ENCODE measurements at places on chromosomes 12 and 14. TPM values are rescaled to one million over a fixed set of nuclear protein-coding genes. Genes with fewer than 3 reads are reported as not detected.
A peak's percentile ranks its signal among the peaks of the same experiment; 100 is the strongest.

- DNase-seq = no peak
Observed at GRCh38 chr14:33120966-33121365, 182.3 kb downstream of the NPAS3 start.

GRCh38 chr14:99668307-99669295 lies 15.5 kb upstream of the CYP46A1 start:
- no peak for DNase-seq

Gene ASIC1
- 0.24 TPM for total RNA-seq

DNA sequence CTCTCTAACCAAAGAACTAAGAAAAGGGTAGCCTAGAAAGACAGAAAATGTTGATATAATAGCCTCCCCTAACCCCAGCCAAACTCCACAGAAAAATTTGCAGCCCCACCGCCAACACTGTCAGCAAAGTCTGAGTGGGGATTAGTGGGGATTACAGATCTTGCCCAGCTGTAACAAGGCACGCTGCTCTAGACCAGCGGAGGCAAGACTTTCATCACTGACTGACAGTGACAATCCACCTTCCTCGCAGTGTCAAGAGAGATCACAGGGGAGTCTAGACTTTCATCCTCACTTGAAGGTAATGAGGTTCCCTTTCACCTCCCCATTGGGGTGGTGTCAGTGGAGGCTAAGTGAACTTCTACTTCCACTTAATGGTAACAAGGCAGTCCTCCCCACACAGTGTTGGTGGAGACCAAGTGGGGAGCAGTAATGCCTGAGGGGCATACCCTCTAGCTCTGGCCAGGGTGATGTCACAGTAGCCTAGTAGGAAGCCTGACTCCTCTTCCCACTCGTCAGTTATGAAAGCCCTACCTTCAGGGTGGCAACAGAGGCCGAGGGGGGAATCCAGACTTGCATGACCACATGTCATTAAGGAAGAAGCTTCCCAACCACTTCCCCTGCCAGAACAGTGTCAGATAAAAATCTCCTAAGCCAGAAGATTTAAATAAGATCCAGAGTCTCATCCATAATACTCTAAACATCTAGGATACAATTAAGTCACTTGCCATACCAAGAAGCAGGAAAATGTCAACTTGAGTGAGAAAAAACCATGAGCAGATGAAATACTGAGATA lies 91.7 kb upstream of the RASSF8 start:
- peak; percentile 75 for DNase-seq

- no peak for DNase-seq
Observed at GRCh38 chr12:52601671-52602070, 408 bp upstream of the KRT72 start.

DNA sequence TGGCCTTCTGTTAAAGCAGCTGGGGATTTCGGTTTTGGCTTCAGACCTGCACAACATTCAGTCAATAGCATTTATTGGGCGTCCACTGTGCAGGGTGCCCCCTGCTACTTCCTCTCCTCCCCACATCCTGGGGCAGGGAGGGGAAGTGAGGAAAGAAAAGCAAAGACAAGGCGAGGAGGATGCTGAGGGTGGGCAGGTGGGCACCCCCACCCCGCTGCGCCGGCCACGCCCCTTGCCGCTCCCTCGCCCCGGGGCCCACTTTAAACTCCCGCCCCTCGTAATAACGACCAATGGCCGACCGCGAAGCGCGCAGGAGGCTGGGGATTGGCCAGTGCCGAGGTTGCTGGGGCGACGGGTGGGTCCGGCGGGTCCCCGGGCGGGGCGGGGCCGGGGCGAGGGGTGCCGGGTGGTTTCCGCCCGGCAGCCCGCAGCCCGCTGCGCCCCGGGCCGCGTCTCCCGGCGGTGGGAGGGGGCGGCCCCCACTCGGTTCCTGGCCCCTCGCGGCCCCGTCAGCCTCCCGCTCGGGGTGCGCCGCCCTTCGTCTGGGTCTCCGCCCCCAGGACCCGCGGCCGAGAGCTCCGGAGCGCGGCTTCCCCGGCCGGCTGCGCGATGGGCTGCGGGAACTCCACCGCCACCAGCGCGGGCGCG lies at the start of gene C12orf75:
C12orf75 (plus strand) TSS at position 409 of the 648 bp plus-strand sequence; CDS start at position 610, 201 bp downstream.
- peak; percentile 78 for DNase-seq

DNA sequence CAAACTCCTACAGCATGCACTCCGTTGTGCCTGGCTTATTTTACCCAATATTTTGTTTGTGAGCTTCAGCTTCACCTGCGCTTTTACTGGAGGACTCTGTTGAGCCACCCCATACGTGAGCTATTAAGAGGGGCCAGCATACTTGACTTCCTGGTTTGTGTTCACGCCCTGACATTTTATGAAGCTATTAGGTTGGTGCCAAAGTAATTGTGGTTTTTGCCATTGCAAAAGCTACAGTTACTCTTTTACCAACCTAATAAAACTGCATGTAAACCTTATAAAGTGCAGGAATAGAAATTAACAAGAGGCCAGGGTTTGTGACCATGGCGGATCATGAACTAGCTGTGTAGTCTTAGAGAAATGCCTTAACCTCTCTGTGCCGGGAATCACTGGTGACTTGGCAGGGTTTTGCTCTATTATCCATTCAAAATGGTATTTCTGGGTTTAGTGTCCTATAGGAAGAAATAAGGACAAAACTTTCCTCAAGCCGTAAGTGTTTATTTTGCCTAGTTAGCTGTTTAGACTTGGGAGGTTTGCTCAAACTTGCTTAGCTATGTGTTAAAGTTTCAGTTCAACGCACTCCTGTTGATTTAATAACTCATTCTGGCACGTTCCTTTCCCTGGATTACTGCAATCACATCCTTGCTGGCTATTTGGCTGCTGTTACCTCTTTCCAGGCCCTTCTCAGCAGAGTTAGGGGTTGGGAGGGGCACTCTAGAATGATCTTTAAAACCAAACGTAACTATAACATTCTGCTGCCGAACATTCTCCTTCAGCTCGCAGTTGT lies 1027.6 kb downstream of the BCL11B start:
- DNase-seq = no peak

Gene CELA1
- not detected for total RNA-seq

Gene GPD1
- total RNA-seq = 0.39 TPM

DNA sequence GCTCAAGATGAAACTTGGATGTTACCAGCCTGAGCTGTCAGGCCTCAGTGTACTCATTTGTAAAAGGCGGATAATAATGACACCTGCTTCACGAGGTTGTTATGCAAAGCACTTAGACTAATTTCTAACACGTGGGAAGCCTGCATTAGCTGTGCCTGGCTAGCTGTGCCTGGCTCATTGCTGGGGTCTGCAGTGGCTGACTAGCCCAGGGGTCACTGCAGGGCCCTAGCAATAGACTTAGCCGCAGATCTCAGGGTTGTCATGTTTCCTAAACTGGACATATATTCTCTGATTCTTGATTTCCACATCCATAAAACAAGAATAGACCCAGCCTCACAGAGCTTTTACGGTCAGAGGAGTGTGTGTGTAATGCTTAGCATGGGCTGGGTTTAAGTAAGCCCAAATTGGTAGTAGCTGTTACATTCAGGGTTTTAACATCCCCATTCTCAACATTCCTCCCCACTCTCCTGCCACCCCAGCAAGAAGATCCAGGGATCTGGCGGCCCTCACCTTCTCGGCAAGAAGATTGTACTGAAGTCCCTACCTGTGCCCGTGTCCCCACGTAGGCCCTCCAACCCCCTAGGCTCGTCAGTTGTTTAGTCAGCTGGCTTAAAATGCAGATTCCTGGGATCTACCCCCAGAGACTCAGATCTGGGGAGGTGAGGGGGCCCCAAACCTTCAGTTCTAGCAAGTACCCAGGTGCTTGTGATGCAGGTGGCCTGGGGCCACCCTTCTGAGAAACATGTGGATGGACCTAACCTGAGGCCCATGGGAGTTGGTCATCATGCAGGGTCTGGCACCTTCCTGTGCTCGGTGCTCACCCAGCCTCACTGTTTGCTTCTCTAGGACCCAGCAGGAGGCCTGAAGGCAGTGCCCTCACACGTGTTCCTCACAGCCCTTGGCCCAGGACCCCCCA lies 8.6 kb downstream of the NR4A1 start:
- no peak for DNase-seq

- DNase-seq = no peak
Observed at GRCh38 chr12:115837220-115837619, 440.3 kb downstream of the MED13L start.

DNA sequence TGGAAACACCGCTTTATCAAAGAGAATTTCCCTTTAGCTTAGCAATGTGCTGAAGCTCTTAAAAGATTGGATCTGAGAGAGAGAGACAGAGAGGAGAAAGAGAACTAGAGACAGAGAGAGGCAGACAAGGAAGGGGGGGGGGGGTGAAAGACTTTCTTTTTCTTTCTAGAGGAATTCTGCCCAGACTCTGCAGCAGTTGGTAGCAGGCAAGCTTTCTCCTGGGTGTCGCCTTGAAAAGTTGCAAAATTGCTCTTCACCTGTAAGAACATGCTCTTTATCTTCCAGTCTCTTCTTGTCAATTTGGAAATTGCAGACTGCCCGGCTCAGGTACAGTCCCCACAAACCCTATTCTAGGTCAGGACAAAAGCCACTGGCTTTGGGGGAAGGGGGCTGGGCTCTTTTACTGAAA lies 2.9 kb upstream of the OTX2 start:
- no peak for DNase-seq

- no peak for DNase-seq
Observed at GRCh38 chr14:50366589-50366988, 30.1 kb downstream of the CDKL1 start.

GRCh38 chr12:89476232-89476631 lies 48.4 kb downstream of the GALNT4 start:
- no peak for DNase-seq

Gene BRI3BP
- 6.5 TPM for total RNA-seq

GRCh38 chr12:20624718-20625117 lies 70.4 kb upstream of the SLCO1C1 start:
- DNase-seq = peak; percentile 1

DNA sequence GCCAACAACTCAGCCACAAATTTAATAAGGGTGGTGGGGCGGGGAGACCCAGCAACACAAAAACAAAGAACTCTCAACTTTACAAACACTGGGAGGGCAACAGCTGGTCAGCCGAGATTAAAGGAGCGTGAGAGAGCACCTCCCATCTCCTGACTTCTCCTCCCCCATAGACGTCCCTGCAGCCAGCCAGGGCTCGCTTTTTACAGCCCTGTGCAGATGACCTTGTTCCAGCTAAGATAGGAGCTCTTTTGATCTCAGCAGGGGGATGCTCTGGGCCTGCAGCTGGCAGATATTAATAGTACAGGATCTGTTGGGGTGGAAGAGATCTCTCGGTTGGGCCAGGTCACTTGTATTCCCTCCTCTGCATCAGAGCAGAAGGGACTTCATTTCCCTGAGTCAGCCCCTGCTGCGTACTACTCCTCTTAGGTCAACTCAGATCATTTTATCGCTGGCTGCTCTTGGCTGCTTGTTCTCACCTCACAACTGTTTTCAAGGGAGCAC lies 475.8 kb downstream of the RAD51B start:
- peak; percentile 80 for DNase-seq

Gene TSPAN8
- not detected for total RNA-seq

DNA sequence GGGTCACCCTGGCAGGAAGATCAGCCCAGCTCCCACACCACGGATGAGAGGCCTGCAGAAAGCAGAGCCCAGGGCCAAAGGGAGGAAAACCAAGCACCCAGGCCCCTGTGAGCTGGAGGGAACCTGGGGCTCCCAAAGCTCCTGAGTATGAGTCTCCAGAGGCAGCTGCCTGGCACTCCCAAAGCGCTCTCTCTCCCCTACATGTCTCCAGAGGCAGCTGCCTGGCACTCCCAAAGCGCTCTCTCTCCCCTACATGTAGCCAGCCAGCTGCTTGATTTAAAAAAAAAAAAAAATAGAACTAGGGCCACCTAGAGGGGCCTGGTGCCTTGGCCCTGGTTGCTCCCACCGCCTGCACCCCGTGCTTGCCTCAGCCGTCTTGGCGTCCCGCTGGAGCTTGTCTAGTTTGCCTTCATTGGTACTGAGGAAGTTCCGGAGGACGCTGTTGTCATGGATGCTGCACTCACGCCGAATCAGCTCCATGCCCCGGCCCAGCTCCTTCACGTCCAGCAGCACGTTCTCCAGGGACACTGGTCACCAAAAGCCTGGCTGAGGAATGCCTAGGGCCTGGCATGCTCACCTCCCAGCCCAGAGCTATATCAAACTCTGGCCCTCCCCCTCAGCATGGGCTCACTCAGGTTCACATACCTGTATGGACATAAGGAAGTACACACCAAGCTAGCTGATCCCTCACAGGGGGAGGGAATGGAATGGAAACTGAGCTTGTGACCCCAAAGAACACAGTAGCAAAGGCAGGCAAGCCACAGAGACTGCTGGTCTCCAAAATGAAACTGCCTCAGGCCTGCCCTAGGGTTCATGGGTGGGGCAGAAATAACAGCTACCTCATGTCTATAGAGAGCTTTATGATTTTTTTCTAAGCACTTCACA lies 24.7 kb downstream of the PRPF40B start:
- DNase-seq = no peak

Gene HOXC12
- not detected for total RNA-seq

GRCh38 chr14:66038212-66038611 lies 448.0 kb upstream of the CCDC196 start:
- no peak for DNase-seq

Gene IFI27L2
- 212 TPM for total RNA-seq

DNA sequence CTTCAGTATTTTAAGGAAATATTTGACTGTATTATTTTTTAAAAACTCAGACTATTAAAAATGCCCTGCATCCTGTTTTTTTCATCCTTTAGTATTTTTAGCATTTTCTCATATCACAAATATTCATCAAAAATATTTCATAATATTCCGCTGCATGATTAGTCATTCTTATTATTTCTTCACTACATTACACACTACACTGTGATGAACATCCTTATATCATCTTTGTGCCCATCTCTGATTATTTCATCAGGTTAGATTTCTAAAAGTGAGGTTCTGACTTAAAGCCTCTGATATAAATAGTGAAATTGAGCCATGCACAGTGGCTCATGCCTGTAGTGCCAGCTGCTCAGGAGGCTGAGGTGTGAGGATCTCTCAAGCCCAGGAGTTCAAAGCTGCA lies 8.1 kb downstream of the COCH start:
- DNase-seq = no peak

GRCh38 chr14:103122947-103123633 lies at the start of gene TNFAIP2:
TSS of gene TNFAIP2 (plus strand) at chr14:103123461. CDS start at chr14:103126458, 2,997 bp downstream.
- peak; percentile 50 for DNase-seq

Gene KSR2
- total RNA-seq = 0.24 TPM

Gene LRCOL1
- not detected for total RNA-seq

- no peak for DNase-seq
Observed at GRCh38 chr14:103330536-103330935, 3.5 kb upstream of the EIF5 start.

- DNase-seq = no peak
Observed at GRCh38 chr12:24328261-24328660, 378.8 kb upstream of the SOX5 start.
